CD4-positive, alpha-beta memory T cell (primary cell): ENCODE measurements at places on chromosomes 6 and 20. TPM values are rescaled to one million over a fixed set of nuclear protein-coding genes. Genes with fewer than 3 reads are reported as not detected.

- DNase-seq = no peak
These were observed 91.2 kb downstream of the PLCB1 start for GRCh38 chr20:8223091-8223870.

- no peak for DNase-seq
These were observed 22.1 kb upstream of the FOXP4 start for GRCh38 chr6:41523915-41524633.

GRCh38 chr6:72267470-72267869 is 354.4 kb upstream of the KCNQ5 start:
- DNase-seq = no peak

GRCh38 chr6:3355358-3356055 is 96.8 kb downstream of the PSMG4 start:
- DNase-seq = peak; percentile 58

DNA sequence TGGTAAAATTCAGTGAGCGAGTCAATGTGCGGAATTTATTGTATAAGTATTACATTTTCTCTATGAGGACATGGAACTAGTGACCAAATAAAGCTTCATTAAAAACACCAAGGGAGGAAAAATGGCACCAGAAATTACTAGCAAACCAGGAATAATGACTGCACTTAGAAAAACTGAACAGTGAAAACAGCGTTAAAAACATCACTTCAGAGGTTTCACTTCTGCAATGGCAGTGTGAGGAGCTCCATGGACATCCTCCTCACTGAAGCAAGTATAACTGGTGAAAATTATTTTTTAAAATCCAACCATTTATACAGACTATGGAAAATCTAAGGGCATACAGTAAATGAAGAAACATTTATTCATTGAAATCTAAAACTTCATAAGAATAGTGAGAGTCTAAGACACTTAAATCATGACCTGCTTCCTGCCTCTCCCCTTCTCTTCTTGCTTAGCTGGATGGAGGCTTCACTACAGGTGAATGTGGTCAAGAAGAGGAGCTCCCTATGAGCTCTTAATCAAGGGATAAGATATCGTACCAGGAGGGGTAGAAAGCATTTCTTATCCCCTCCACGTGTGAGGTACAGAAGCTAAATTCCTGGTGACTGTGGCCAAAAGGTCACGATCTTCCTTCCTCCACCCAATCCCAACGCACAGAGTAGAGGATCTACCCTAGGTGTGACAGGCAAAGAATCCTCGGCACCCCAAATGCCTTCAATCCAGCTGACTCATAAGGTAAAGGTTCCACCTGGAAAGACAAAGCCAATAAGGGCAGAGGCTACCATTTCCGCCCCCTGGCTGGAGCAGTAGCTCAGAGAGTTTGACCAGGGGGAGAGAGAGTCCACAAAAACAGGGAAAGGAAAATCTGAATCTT is 12.3 kb upstream of the ASF1A start:
- no peak for DNase-seq

DNA sequence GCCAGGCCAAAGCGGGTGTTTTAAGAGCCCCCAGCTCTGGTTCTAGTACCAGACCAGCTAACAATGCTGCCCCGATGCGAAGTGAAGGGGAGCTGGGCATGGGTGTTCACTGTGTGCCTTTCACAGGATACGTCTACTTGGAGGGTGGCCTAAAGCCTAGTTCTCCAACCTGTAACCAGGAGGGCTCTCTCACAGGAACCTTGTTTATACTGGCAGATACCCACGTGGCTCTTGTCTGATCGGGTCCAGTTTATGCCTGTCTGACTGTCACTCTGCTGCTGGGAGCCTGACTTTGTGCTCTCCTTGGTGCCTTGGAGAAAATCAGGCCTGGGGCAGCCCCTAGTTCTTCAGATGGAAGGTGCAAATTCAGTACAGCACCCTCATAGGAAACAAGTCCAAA is 60.2 kb upstream of the RNF144B start:
- DNase-seq = no peak

DNA sequence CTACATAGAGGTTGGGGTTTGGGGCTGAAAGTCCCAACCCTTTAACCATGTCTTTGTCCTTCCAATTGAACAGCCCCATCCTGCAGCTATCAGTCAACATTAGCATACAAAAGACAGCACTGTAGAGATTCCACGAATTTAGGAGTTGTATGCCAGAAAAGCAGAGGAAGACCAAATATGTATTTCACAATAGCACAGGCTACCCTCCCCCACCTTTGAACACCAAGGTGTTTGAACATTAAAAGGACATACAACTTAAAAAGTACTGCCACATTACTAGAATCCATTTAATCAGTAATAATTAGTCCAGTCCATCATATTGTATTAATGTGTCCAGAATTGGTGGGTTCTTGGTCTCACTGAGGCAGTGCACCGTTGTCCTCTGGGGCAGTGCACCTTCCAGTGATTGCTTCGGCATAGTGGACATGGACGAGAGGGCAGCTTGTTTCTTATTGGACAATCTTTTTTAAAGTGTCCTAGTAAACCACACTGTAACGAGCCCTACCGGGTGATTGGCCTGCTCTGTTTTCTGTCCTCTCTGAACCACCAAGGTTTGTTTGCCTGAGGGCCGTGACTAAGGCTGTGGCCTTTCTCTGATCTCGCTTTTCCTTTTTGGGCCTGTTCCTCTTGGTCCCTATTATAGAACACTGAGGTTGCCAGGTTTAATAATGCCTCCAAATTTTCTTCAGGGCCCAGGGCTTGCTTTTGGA is 36.4 kb downstream of the GSTA4 start:
- no peak for DNase-seq

- DNase-seq = no peak
These were observed 28.6 kb upstream of the LAMP5 start for GRCh38 chr20:9485614-9486340.

DNA sequence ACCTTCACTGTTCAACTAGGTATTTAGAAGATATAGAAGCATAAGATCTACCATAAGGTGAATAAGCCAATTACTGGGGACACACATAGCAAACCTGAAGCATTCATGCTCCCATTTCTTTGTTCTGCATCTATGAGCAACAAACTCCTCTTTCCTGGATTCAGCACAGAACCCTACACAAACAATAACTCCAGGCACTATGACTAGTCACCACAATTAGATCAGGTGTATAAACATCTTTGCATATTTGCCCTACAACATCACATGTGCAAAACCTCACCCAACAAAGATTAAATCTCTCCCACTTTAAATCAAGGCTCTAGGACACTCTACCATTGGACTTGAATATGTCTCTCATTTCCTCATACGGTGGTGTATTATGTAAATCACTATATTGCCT is 652.3 kb downstream of the EPHA7 start:
- DNase-seq = no peak

DNA sequence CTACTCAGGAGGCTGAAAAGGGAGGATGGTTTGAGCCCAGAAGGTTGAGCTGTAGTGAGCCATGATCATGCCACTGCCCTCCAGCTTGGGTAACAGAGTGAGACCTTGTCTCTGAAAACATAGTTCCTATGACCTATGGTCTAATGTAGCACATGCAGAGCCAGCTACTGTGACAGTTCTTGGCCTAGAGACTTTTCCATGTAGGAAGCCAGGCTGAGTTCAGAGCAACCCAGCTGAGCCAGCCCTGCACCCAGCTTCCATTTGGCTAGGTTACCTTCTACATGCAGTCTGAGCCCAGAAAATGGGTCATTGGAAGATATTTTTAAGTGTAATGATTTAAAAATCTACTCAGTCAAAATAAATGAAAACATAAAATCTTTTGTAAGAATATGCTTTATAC is 92.8 kb downstream of the FNDC1 start:
- DNase-seq = no peak

DNA sequence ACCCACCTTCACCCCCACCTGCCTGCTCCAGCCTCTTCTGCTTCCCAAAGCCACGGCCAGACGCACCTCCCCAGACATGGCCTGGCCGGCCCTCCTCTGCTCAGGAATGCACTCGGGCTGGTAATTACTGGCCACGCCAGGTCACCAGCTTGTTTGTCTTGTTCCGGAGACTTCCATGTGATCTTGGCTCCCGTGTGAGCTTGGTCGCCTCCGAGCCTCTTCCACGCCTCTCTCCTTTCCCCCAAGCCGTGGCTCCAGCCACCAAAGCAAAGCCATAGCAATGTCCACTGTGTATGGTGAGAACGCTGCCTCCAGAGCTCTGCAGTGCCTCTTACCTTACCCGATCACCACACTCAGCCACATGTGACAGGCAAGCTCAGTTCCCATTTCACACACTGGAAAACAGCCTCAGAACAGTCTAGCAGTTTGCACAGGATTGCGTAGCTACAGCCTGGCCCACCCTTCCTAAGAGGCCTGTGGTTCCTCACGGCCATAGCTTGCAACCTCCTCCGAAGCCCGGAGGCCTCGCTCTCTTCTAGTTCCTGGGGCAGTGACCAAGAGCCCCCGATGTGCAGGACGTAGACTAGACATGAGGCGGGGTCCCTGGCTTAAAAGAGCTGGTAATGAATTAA is 48.1 kb upstream of the AFDN start:
- DNase-seq = no peak

DNA sequence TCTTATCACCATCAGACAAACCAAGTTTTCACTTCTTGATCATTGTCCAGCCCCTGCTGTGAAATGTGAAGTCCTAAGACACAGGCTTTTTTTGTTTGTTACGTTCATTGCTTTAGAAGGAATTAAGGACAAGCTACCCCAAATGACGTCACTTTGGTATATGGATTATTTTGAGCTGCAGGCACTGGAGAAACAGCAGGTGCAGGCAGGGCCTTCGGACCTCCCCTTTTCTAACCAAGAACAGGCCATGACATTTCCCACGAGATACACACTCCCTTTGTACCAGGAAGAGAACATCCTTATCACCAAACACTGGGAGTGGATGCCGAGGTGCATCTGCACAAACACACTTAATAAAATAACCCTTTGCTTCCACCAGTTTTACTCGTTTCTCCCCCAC is 418.0 kb upstream of the SULF2 start:
- no peak for DNase-seq

DNA sequence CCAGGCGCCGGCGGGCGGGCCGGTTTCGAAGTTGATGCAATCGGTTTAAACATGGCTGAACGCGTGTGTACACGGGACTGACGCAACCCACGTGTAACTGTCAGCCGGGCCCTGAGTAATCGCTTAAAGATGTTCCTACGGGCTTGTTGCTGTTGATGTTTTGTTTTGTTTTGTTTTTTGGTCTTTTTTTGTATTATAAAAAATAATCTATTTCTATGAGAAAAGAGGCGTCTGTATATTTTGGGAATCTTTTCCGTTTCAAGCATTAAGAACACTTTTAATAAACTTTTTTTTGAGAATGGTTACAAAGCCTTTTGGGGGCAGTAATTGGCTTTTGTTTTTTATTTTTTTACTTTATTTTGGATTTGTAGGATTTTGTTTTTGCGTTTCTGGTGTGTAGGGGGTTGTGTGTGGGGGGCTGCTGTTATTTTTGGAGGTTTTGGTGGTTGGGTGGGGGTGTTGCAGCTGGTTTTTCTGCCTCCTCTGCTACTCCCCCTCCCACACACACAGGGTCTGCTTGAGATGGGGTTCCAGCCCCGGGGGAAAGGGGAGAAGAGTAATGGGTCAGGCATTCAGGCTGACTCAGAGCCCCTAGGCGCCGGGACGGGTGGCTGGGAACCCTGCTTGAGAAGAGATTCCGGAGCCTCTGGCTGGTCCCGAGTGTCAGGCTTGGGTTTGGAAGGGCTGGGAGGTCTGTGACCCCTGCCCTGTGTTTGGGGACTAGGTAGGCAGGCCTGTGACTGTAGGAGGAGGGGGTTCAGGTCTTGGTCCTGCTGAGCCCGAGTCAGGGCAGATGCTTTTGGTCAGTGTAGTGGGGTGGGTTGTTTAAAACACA is 2.0 kb downstream of the CEBPB start:
- DNase-seq = peak; percentile 76

GRCh38 chr6:52605610-52606185 is 28.8 kb upstream of the TRAM2 start:
- DNase-seq = no peak

GRCh38 chr6:5054245-5054873 is 30.8 kb upstream of the PPP1R3G start:
- no peak for DNase-seq

- DNase-seq = no peak
These were observed 358.0 kb upstream of the CITED2 start for GRCh38 chr6:139732451-139732850.

DNA sequence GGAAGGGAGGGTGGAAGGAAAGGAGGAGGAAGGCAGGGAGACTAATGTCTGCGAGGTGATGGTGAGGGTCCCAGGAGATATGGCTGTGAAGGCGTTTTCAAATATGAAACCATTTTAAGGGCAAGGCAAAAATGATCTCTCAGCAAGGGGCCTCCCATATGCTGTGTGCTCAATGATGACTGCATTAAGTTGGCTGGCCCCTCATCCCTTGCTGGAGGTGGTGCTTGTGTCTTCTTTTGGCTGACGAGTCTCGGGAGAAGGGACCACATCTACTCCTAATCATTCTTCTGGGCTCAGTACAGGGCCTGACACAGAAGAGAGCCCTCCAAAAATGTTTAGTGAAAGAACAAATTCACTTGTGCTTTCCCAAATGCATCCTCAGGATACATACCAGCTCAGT is 23.0 kb upstream of the MRPS18A start:
- DNase-seq = no peak

GRCh38 chr6:106253172-106253571 is 72.4 kb downstream of the ATG5 start:
- no peak for DNase-seq

DNA sequence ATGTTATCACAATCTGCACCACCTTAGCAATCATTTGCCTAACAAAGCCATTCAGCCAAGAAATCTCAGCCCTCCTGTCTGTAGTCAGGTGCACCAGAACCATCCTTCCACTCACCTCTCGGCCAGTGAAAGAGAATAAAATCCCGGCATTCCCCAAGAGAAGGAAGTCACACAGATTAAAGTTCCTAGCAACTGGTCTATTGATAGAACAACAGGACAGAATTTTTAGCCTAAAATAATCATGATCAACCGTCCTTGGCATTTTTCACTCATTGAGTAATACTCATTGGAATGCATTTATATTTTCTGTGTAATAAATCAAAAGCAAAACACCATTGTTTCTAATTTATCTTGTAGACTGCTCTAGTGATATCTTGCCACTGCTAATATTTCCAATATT is 85.7 kb upstream of the CDH4 start:
- no peak for DNase-seq

DNA sequence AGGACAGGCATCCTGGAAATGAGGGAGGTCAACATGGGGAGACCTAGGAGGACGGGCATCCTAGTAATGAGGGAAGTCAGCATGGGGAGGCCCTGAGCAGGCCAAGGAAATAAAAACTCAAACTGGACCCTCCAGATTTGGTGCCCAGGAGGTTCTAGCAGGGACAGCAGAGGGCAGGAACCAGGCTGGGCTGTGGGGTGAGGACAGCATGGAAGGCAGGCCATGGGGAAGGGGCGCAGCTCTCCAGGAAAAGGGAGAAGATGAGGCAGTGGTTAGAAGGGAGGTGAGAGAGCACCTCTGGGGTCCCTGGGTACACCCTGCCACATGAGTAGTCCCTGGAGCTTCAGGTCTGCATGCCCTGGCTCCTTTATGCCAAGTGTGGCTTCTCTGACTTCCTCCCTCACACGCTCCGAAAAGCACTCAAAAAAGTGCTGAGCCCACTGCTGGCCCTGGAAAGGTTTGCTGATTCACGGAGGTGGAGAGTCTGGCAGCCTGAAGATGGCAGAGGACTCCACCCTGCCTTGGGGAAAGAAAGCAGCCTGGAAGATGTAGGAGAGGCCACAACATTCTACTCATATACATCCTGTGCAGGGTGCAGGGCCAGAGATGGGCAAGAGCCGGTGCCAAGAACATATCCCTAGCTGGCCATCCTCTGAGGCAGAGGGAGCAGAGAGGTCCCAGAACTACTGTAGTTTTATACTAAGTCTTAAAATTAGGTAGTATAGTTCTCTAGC is 154.9 kb downstream of the MRPL14 start:
- DNase-seq = no peak

Gene FOXQ1
- not detected for polyA plus RNA-seq

Gene SLC32A1
- not detected for polyA plus RNA-seq

Gene CLVS2
- polyA plus RNA-seq = not detected
